Vagina (tissue), 2 donors: ENCODE measurements at places on chromosomes 12 and 14.

GRCh38 chr12:82757059-82757458, 70.4 kb downstream of the TMTC2 start:
- DNase-seq, result no peak

- DNase-seq, result no peak
Observed at GRCh38 chr14:34620839-34621238, 9.1 kb downstream of the SNX6 start.

- no peak for DNase-seq
Observed at GRCh38 chr12:59708064-59708463, 112.2 kb downstream of the SLC16A7 start.

DNA sequence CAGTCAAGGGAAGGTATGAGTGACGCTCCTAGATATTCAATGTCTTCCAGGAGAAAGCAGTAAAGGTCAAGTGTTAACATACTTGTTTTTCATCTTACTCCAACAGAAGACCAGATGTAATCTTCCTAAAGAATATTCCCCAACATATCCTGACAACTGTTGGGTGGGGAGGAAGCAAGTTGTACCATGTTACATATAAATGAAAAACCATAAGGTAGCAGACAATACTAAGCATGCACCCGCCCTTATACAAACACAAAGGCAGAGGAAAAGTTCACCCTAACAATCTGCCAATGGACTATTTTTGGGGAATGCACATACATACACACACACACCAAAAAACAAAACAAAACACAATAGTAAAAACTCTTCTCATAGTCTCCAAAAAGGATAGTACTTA, 90.2 kb upstream of the FERMT2 start:
- no peak for DNase-seq

DNA sequence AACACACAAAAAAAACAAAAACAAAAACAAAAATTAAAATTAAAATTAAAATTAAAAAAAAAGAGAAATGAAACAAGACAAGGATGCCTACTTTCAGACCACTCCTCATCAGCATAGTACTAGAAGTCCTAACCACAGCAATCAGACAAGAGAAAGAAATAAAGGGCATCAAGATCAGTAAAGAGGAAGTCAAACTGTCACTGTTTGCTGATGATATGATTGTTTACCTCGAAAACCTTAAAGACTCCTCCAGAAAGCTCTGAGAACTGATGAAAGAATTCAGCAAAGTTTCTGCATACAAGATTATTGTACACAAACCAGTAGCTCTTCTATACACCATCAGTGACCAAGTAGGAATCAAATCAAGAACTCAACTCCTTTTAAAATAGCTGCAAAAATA, 29.2 kb downstream of the ALG10 start:
- no peak for DNase-seq

DNA sequence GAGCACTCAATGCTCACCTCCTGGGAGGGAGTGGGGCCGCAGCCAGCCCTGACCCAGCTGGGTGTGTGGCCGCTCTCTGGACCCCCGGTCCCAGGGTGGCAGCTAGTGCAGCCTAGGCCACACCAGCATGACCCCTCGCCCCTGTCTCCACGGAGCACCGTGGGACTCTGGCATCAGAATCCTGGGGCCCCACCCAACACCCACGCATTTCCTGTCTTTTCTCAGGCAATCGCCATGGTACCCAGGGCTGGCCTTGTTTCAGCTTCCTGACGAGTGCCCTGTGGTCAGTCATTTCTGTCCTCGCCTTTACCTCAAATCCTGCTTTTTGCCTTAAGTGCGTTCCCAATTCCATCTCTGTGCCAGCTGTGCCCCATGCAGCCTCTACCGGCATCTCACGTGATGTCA, 15.9 kb downstream of the PACS2 start:
- no peak for DNase-seq

DNA sequence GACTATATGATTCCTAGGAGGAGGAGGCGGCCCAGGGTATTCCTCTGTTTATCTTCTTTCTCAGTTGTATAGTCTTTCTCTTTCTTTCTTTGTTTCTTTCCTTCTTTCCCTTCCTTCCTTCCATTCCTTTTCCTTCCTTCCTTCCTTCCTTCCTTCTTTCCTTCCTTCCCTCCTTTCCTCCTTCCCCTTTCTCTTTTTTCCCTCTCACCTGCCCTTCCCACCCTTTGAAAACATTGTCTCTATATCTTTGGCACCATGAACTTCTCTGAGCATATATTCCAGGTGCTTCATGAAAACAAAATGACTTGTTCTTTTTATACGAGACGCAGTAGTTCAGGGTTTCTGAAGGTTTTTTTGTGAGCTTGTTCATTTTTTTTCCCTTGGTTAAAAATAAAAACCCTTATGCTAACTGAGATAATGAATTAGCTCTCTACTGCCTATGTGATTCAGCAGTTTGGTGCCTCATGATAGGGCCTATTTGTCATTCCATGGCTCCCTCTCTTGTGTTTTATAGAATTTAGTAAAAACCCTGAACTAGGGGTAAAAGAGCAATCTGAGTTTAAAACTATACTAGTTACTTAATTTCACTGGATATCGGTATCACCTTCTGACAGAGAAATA, 3.2 kb upstream of the TESPA1 start:
- DNase-seq, result no peak

GRCh38 chr12:13194401-13195110, 2.0 kb upstream of the EMP1 start:
- DNase-seq, result no peak
